NCI-H524 treated with DMSO at 0.1 percent for 48 hours (cell line): ENCODE measurements at places on chromosomes 1 and 21.

DNA sequence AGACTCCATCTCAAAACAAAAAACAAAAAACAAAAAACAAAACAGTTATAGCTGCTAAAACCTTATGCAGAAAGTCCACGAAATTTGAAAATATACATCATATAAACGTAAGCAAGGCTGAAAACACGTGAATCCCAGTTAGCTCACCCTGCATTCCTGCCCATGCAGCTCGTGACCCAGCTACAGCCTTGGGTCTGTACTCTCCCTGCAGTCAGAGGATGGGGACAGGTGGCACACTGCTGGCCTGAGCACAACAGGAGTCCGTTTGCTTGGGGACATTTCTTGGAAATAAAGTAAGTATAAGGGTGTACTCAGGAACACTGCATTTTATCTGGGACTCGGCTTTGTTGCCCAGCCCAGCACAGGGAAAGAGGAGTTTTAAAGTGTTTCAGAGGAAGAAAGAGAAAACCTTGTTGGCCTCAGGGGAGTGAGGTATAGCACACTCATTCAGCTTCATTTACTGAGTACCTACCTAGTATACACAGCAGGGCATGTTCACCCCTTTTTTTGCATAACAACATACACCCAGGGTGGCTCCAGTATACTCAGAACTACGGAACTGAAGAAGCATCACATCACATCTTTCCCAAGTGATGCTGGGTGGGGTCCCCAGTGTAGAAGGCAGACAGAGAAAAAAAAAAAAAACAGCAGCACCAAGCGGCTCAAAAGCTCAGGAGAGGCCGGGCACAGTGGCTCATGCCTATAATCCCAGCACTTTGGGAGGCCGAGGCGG lies 44.1 kb downstream of the CAPZB start:
- no peak for DNase-seq

DNA sequence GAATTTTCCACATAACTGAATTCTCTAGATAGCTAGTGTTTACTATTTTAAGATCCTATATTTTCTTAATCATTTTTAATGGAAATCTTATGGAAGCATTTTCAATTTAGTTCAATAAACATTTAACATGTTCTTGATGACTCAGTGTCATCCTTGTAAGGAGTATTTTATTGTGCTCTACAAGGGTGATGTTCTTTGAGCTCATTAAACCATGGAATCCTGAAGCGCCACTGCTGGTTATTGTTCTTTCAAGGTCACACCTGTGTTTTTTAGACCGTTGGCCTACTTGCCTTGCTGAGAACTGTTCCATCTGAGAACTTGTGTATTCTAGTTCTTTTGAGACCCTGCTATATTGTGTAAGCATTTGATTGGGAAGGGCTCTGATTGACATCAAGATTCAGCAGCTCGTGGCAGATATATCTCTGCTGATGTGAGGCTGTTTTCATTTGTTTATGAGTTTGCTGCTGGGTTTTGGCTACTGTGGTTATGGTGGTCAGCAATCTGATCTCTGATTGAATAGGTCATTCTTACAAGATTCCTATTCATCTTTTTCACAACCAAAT lies 132.0 kb downstream of the GIPC2 start:
- DNase-seq: no peak

DNA sequence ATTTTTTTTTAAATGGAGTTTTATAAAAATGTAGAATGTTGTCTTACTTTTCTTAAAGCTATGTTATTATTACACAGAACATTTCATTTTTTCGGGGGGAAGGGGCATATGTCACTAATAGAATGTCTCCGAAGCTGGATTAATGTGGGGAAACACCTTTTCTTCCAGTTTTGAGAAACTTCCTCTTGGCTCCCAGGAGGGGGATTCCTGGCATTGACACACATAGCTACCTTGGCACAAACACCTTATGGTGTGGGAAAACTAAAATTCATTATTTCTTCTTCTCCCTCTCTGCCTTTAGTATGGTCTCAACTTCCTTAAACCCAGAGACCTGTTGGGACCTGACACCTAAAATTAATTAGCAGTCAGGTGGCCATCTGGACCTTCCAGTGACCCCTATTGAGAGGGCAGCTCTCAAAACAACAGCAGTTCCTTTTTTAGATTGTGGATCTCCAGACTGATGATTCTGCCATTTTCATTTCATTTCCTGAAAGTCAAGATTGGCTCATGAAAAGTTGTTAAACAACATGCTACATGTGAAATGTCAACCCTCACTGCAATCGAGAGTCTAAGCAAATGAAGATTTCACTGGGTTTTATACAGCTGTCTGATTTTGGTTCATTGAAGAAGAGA lies 70.1 kb upstream of the EDEM3 start:
- DNase-seq: no peak

DNA sequence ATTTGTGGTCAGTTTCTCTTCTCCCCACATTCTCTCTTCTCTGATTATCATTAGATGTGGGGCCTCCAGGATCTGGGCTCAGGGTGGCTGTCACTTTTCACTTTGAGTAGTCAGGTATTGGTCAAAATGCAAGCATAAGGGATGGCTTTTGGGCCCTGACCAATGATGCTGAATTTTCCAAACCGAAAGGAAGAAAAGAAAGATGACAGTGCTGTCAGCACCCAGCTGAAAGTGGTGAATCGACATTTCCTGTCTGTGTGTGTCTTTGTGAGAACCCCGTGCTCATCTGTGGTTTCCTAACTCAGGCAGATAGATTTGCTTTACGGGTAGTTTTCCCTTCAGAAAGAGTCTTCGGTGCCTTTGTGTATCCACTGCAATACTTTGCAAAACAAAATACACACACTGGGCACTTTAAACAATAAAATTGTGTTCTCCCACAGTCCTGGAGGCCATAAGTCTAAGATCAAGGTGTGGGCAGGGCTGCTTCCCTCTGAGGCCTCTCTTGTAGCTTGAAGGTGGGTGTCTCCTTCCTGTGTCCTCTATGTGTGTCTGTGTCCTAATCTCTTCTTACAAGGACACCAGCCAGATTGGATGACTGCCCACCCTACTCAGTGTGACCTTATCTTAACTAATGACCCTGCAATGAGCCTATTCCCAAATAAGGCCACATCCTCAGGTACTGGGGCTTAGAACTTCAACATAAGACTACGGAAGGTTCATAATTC lies 274.8 kb upstream of the AJAP1 start:
- no peak for DNase-seq
